Activated gamma-delta T cell (primary cell): ENCODE measurements at places on chromosomes 3 and 15.

DNA sequence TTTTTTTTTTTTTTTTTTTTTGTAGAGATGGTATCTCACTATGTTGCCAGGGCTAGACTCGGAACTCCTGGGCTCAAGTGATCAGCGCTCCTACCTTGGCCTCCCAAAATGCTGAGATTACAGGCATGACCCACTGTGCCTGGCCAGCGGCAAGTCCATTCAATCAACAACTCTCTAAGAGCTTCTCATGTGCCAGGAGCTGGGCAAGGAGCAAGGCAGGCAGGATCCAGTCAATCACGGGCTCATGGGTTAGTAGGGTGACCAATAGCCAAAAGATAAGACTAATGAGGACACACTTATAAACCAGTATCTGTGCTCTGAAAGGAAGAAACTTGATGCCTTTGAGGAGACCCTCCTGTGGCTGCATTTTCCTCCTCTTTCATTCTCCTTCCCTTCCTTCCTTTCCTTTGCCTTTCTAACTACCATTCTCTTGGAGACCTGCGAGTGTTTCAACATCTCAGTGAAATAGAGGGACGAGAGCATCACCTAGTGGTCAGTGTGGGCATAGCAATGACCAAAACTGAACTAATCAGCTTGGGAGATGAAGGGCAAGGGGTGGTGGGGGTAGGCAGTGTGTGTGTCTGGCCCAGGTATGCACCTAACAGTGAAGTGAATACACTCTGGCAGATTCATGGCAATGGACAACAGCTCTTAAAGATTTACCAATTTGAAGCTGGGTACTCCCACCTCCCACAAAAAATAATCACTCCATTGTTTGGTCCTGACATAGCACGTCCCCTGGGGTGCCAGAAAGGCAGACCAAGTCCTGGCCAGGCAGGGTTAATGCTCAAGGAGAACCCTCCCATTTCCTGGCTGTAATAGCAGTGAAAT is 6.3 kb downstream of the RPP25 start:
- no peak for DNase-seq

DNA sequence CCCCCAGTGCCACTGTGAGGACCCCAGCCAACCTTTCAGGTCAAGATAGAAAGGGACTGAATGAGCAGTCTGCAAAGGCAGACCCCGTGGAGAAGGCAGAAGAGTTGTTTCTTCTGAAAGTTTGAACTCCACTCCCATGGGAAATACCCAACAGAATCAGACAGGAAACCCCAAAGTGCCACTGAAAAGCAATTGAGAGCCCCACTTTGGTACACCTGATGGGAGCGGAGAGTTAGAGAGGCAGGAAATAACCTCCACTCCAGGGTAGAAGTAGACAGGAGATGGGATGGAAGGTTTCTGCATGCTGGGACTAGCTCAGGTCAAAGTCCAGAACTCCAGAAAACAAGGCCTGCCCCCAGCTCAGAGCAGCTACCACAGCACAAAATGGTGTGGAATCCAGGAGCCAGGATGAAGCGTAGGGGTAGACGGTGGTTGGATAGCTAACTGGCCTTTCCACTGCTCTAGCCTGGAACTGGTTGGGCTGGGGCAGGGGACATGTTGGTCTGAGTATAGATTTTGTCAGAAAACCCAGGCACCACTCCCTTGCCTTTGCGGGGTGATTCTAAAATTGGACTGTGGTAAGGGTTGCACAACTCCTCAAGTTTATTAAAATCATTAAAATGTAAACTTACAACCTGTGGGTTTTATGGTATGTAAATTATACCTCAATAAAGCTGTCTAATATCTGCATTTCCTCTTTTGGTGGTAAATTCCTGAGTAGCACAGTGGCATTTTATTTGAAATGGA is 1.9 kb upstream of the RAB43 start:
- DNase-seq, result no peak

- no peak for DNase-seq
These were observed 29.7 kb downstream of the MRPS11 start for GRCh38 chr15:88497109-88497765.

DNA sequence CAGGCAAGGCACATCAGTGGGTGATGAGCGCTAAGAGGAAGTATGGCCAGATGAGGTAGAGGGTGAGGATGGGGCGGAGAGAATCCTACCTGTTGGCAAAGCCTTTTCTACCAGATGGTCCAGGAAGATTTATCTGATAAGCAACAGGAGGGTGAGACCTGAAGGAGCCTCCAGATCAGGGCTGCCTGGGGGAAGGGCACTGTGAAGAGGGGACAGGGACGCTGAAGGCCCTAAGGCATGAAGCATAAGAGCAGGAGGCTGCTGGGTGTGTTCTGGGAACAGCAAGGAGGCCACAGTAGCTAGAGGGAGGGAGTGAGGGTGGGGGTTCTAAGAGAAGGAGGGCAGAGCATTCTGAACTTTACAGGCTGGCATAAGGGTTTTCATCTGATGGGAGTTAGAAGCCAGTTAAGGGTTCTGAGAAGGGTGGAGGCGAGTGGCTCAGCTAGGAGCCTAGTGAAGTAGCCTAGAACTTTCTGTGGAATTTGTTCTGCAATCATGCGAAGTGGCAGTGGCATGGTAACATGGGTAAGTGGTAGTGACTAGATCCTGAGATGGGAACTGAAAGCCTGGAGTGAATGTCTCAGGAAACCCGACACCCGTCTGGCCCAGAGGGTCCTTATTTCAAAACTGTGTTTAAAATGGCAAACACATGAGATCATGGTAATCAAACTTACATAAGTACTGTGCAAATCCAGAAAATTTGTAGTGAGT is 29.9 kb downstream of the CGNL1 start:
- no peak for DNase-seq

DNA sequence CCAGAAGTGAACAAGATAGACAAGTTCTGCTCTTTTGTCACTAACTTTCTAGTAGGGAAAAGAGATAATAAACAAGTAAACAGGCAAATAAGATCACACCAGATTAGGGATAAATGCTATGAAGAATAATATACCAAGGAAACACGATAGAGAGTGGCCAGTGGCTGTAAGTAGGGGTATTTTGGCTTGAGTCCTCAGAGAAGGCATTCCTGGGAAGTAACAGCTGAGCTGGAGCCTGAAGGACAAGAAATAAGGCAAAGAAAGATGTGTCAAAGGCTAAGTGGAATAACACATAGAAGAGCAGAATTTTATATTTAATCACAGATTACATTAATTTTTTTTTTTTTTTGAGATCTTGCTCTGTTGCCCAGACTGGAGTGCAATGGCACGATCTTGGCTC is 366.2 kb downstream of the ZIC1 start:
- no peak for DNase-seq

GRCh38 chr3:52606373-52607085 is 70.1 kb downstream of the UQCC5 start:
- DNase-seq, result no peak

- no peak for DNase-seq
These were observed 142.3 kb upstream of the RASGRP1 start for GRCh38 chr15:38706956-38707355.

DNA sequence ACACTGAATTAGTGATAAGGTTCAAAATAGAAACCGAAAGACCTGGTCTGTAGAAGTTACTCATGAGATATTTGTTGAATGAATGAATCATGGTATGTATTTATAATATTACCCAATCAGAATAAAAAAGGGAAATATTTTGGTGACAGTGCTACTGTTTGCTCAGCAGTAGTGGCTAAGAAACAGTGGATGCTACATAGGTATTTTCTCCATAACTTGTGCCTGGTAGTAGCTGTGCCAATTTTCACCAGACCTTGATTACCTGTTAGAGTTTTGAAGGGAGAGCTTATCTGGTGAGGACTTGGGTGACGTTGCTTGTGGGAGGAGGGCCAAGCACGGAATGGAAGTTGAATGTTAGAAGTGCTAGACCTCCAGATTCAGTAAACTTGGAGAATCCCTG is 14.3 kb downstream of the LIMD1 start:
- no peak for DNase-seq

DNA sequence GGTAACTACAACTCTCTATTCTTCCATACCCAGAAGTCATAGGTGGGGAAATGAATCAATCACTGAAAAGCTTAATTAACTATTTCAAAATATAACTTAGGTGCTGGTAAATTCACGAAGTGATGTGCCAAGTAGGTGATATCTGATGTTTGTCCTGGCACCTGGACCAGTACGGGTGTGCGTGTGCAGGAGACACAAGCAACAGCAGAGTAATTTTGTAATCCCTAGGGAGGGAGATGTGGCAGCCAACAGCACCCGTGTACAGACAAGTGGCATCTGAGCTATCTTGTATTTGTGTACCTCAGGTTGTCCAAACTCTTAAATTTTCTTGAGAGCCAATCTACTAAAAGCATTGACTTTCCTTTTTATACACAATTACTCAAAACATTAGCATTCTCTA is 22.8 kb downstream of the USF3 start:
- DNase-seq, result no peak

- no peak for DNase-seq
These were observed 671.1 kb downstream of the TBL1XR1 start for GRCh38 chr3:176526225-176526624.

- no peak for DNase-seq
These were observed 2.0 kb downstream of the TRIM59 start for GRCh38 chr3:160447544-160447943.

DNA sequence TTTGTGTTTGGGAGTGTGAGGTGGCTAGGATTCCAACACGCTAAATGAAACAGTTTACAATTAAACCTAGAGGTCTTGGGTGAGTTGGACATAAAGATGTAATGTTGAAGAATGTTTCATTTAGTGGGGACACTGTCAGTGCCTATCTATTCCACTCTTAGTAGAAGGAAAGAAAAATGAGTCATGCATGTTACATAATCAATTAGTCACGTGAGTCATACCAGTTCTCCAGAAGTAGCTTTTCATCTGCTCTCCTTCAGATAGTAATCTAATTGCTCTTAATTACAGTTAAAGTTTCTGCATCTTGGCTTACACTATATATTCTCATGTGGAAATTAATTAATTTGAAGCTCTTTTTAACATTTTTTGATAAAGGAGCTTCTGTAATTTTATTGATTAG is 115.7 kb upstream of the P2RY1 start:
- no peak for DNase-seq

GRCh38 chr3:106256249-106256957 is 387.6 kb upstream of the CBLB start:
- DNase-seq, result no peak

- no peak for DNase-seq
These were observed 76.7 kb downstream of the ARNT2 start for GRCh38 chr15:80480909-80481308.

- DNase-seq, result no peak
These were observed 363.4 kb downstream of the GAP43 start for GRCh38 chr3:115986555-115987207.

GRCh38 chr3:75144406-75144805 is 519.7 kb upstream of the FRG2C start:
- DNase-seq, result no peak

- DNase-seq, result no peak
These were observed 14.6 kb downstream of the NUSAP1 start for GRCh38 chr15:41347236-41347635.

- no peak for DNase-seq
These were observed 318.7 kb upstream of the SEMA6D start for GRCh38 chr15:47398594-47398993.
